ENCODE measurements at places on chromosomes 3 and 15.

GRCh38 chr3:197810901-197811300 is 19.8 kb downstream of the LRCH3 start:
- no peak for DNase-seq

DNA sequence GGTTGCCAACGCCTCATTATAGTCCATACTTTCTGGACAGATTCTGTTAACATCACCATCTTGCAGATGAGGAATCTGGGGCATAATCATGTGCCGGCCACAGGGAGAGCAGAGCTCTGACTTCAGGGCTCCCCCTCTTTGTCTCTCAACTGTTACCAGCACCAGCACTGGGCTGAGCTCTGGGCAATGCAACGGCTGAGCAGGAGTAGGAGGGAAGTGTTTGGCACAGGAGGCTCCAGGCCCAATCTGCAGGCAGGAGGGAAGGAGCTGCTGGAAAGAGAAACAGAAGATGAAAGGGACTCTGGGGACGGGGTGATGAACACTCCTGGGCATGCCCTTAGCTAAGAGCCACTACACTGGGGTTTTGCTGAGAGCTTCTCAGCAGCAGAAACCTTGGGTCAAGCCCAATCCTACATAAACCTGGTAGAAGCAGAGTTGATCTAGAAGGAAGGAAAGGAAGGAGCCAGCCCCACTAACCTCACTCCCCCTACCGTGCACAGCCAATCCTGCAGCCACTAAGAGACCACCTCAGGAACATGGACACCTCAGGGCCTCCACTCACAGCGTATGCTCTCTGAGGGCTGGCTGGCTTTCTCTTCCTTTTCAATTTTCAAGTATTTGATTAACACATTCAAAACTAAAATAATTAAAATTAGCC is 73.1 kb upstream of the SPATA12 start:
- DNase-seq: peak; percentile 40

DNA sequence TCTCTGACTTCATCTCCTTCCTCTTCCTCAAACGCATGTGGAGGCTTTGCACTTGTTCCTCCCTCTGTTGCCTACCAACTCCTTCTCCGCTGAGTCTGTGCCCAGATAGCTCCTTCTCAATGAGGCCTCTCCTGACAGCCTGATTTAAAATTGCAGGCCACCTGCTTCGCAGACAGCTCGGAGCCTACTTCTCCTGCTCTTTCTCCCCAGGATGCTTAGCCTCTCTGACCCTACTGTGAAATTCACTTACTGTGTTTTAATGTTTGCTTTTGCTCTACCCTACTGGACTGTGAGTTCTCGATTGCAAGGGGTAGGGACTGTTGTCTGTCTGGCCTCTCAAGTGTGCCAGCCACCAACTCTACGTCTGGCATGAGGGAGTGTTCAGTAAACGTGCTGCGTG is 83.4 kb downstream of the EEFSEC start:
- DNase-seq: peak; percentile 54

- DNase-seq: no peak
Measured at GRCh38 chr3:16322189-16322588, 57.2 kb downstream of the OXNAD1 start.
